AG09319 (cell line): ENCODE measurements at places on chromosomes 12 and 14.
A peak's percentile ranks its signal among the peaks of the same experiment; 100 is the strongest.

DNA sequence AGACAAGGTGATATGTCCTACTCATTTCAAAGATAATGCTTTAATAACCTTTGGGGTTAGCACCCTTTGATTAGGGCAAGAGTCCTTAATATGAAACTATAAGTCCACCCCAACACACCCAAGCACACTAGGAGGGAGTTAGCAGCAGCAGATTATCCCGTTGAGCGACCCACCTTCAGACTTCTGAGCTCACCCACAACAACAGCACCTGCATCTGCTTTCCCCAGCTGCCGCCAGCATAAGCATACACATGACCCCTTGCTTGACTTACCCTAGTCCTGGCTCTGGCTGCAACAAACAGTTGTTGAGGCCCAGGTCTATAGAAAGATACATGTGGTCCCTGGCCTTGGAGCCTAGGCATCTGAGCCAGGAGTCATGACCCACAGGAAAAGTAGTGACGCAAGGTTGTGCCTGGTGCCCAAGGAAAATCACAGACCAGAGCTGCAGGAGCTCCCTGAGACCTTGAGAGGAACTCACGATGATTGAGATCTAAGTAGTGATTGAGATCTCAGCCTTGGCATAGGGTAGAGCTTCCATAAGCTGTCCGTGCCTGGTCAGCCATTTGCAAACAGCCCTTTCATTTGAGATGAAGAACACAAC is 19.0 kb downstream of the ZDHHC22 start:
- no peak for DNase-seq

GRCh38 chr14:58535044-58535443 is 102.7 kb upstream of the DACT1 start:
- no peak for DNase-seq

DNA sequence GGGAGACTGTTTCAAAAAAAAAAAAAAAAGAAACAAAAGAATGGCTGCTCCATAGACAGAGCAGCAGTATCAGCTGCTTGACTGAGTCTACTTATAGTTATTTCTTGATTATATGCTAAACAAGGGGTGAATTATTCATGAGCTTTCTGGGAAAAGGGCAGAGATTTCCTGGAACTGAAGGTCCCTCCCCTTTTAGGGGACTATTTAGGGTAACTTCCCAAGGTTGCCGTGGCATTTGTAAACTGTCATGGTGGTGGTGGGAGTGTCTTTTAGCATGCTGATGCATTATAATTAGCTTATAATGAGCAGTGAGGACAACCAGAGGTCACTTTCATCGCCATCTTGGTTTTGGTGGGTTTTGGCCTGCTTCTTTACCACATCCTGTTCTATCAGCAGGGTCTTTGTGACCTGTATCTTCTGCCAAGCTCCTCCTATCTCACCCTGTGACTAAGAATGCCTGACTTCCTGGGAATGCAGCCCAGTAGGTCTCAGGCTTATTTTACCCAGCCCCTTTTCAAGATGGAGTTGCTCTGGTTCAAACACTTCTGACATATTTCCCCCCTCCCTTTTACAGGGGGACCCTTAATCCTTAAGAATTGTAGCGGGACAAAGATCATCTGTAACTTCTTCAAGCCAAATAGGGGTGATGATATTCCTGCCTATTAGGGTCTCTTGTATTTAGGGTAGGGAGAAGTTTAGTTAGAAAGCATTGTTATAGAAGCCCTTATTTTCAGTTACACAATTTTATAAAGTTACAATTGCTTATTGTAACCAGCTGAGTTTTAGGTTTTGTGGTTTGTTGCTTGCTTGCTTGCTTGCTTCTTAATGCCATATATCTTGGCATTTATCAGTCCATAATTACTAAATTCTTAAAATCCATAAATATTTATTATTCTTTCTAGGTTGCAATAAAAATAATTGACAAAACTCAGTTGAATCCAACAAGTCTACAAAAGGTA is 42.5 kb downstream of the MARK3 start:
- no peak for DNase-seq

- DNase-seq: no peak
Measured at GRCh38 chr14:88682495-88683114, 110.1 kb downstream of the EML5 start.

DNA sequence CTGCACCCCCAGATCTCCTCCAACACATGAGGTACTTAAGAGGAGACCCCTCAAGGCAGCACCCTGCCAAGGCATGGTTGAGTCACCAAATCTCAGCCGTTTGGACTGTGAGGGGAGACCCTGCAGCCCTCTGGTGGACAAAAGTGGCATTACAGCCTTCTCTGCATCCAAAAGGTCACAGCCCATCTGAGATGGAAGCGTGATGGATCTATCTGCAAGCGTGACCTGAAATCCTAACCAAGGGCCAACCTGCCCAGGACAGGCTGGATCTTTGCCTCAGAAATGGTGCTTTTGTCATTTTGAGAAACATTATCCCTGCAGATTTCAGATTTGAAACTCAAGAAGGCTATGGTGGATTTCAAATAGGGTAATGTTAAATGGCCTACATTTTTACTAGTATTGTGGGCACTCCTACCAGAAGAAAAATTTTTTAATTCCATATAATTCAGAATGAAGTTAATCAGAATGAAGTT is 23.7 kb upstream of the DHRS4 start:
- peak; percentile 23 for DNase-seq

- DNase-seq: no peak
Measured at GRCh38 chr14:50926851-50927386, 17.4 kb downstream of the PYGL start.

DNA sequence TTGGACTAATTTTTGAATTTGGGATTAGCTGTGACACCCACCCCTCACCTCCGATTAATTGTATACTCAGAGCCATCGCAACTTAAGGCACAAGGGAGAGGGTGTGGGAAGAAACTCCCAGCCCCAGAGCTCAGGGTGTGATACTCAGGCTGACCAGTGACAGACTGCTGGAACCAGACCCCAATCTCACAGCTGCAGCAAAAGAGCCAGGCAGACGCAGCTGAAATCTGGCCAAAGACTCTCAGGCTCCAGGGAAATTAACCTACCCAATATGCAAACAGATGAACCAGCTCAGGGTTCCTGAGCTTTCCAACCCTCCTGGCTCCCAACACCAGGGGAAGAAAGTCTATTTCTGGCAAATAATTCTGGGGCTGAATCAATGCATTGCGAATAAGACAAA is 30.5 kb downstream of the ANAPC7 start:
- no peak for DNase-seq

- DNase-seq: no peak
Measured at GRCh38 chr12:14564336-14564959, 3.2 kb downstream of the PLBD1 start.

DNA sequence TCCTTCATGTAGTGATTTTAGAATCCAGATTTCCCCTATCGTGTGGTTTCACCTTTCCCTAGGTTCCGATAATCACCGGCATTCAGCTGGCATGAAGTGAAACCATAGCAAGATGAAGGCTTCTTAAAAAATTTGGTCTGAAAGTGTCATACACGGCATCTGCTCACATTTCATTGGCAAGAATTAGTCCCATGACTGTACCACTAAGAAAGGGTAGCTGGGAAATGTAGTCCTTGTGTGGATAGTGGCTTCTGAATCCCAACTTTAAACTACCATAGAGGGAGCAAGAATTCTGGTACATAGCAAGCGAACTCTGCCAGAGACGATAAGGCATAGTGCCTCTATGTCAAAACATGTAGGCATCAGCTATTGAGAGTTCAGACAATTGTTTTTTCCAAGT is 360.1 kb upstream of the TBX3 start:
- DNase-seq: no peak

DNA sequence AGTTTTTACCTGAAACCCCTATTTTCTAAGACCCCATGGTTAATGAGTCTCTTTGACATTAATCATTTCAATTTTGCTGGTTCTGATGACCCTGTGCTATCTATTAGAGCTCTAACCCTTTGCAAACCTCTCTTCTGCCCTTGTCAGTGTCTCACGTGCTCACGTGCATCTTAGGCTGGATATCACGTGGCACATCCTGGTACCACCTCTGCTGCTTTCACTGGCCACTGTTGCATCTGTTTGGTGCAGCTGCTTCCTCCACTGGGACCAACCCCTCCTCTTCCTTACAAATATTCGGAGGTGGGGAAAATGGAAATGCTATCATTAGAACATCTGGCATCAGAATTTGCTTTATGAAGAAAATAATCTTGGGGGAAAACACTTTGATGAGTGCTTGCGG is 119.6 kb downstream of the CRADD start:
- no peak for DNase-seq

GRCh38 chr12:107282628-107283027 is 189.3 kb upstream of the CRY1 start:
- DNase-seq: no peak

- no peak for DNase-seq
Measured at GRCh38 chr14:77186911-77187648, 5.5 kb downstream of the TMEM63C start.

- DNase-seq: no peak
Measured at GRCh38 chr14:72754949-72755348, 139.0 kb downstream of the DPF3 start.

GRCh38 chr12:118033323-118033722 is 16.8 kb downstream of the RFC5 start:
- DNase-seq: no peak

DNA sequence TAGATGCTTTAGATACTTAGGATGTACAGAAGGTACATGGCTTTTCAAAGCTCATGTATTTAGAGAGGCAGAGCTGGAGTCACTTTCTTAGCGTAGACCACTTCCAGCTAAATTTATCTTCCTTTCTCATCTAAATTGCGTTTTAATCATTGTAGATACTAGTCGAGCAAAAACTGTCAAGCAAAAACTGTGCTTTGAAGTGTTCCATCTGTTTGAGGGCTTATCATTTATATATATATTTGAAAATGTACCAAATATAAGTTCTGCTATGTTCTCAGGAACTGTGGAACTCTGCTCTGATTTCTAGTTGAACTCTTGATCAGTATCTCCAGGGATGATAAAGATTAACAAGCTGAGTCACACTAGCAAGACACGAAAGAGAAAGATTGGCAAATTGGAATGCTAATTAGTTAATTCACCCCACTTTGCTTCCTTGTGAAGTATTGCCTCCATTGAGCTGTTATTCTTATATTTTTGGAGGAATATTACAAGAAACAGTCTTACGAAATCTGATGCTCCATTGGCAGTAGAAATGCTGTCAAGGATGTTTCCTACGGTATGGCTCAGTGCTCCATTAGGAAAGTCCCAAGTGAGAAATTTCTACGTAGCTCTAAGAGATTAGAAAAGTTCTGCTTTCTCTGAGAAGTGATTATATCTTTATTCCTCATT is 310.7 kb downstream of the AEBP2 start:
- DNase-seq: no peak

- no peak for DNase-seq
Measured at GRCh38 chr12:132066345-132066685, 77.8 kb downstream of the DDX51 start.

DNA sequence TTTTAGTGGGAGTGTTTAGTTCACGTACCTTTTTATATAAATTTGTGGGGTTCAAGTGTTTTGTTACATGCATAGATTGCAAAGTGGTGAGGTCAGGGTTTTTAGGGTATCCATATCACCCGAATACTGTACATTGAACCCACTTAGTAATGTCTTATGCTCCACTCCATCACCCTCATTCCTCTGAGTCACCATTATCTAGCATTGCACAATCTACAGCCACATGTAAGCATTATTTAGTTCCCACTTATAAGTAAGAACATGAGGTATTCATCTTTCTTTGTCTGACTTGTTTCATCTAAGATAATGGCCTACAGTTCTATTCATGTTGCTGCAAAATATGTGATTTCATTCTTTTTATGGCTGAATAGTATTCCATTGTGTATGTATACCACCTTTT is 583.7 kb upstream of the LRFN5 start:
- no peak for DNase-seq

- no peak for DNase-seq
Measured at GRCh38 chr12:10339053-10339840, 31.6 kb downstream of the KLRD1 start.

DNA sequence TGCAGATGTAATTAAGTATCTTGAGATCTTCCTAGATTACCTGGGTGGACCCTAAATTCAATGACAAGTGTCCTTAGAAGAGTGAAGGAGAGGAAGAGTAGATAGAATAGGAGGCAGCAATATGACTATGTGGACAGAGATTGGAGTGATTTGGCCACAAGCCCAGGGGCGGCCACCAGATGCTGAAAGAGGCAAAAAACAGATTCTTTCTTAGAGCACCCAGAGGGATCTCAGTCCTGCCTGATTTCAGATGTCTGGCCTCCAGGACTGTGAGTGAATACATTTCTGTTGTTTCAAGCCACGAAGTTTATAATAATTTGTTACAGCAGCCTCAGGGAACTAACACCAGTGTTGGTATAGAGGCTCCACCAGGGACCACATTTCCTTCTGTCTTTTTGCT is 67.3 kb downstream of the DACT1 start:
- DNase-seq: peak; percentile 5

- DNase-seq: no peak
Measured at GRCh38 chr12:20950248-20950647, 139.7 kb downstream of the SLCO1B3 start.

- no peak for DNase-seq
Measured at GRCh38 chr14:105879867-105880561, 353.6 kb downstream of the TMEM121 start.

DNA sequence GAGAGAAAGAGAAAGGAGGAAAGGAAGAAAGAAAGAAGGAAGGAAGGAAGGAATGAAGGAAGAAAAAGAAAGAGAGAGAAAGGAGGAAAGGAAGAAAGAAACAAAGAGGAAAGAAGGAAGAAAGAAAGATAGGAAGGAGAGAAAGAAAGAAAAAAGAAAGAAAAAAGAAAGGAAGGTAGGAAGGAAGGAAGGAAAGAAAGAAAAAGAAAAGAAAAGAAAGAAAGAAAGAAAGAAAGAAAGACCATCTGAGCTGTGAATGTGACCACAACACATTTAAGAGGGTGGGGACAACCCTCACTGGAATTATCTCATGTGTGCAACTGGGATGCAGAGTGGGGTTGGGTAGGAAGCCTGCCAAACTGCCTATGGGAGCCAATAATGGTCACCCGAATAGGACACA is 36.0 kb upstream of the BATF start:
- no peak for DNase-seq

- no peak for DNase-seq
Measured at GRCh38 chr14:60721326-60722106, 2.6 kb downstream of the SIX4 start.

DNA sequence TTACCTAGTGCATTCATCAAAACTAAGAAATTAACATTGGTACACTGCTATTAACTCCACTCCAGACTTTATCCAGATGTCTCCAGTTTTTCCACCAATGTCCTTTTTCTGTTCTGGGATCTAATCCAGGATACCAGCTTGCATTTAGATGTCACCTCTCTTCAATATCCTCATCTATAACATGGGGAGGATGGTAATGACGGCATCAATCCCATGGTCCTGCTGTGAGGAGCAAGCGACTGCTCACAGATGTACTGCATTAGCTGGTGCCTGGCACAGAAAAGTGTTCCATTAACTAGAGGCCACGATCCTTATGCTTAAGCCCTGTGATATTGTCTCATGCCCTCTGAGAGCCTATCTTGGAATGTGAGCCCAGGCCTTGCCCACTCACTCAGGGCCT is 53.8 kb downstream of the CALM1 start:
- no peak for DNase-seq
